Activated T-helper 1 cell treated with Interleukin-2 at 50 U/mL for 16 hours (primary cell): ENCODE measurements at places on chromosomes 1 and 21.
A peak's percentile ranks its signal among the peaks of the same experiment; 100 is the strongest.

DNA sequence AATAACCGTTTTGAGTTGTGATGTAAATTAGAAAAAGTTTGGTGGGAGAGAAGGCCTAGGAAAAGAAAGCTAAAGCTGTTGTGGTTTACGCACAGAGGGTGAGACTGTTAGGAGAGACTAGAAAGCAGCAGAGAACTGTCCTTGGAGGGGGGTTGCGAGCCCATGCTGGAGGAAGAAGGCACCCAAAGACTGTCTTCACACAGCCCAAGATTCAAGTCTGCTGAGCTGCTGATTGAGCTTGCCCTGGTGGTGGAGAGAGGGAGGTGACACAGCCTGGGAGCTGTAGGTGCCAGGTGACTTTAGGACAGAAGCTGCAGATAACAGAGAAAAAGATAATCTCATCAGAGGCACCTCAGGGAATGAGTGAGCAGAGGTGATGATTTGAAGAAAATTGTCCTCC lies 18.3 kb upstream of the TLR5 start:
- no peak for DNase-seq

- no peak for DNase-seq
Measured at GRCh38 chr1:56557746-56558145, 21.6 kb downstream of the PLPP3 start.

DNA sequence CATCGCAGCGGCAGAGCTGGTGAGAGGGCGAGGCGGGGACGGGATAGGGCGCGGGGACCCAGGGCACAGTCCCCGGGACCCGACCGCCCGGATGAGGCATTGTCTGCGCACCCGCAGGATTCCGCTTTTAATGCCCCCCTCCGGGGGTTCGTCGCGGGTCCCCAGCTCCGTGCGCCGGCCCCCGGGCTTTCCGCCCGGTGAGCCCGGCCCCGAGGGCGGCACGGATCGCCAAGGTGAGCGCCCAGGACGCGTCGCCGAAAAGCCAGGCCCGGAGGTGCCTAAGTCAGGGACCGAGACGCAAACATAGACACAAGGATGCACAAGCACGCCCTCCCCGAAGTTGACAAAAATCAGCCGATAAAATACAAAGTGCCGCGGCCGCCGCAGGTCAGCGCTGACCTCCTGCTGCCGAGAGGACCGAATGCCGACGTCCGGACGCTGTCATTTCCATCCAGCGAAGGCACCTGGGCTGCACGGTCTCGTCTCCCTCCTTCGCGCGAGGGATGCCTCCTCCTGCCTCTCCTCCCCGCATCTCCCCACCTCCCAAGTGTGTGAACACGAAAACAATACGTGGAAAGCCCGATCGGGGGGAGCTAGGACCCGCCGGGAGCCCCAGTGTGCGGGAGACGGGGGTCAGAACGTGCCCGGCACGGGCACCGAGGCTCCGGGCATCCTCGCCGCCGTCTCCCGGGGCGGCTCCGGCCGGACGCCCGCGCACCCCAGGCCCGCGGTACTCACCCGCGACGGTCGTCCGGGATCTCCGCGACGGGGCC lies 101.1 kb upstream of the SOD1 start:
- peak; percentile 13 for DNase-seq

DNA sequence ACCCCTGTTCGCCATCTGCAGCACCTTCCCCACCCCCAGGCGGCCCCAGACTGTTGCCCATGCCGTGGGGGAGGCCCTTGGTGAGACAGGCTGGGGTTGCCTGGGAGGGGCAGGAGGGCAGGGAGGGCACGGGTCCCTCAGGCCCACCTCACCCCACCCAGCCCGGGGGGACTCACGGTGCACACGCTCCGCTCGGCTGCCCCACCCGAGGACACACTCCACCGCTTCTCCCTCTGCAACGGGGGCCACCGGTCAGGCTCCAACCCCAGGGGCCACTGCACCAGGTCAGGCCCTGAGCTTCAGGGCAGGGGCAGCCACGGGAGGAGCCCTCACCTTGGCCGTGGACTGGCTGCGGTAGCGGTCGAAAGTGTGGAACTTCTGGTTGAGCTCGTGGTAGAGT lies 24.0 kb upstream of the COL16A1 start:
- no peak for DNase-seq

GRCh38 chr1:26693599-26694572 lies 1.9 kb upstream of the ARID1A start:
- no peak for DNase-seq

DNA sequence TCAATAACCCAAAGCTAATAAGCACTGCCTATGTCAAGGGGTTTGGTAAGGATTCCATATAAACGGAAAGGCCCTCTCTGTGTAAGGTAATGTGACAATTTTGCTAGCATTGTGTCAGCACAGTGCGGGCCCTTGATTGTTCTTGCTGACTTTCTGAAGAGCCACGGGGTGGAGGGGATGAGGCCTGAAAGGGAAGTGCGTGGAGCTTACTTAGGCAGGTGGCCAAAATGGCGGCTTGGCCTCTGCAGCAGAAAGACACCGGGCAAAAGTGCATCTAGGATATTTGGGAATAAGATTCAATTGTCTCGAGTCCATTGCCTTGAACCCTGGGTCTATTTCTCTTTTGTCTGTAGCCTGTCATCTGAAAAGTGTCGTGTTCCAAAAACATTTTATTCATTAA lies 114.3 kb downstream of the TGFB2 start:
- no peak for DNase-seq

DNA sequence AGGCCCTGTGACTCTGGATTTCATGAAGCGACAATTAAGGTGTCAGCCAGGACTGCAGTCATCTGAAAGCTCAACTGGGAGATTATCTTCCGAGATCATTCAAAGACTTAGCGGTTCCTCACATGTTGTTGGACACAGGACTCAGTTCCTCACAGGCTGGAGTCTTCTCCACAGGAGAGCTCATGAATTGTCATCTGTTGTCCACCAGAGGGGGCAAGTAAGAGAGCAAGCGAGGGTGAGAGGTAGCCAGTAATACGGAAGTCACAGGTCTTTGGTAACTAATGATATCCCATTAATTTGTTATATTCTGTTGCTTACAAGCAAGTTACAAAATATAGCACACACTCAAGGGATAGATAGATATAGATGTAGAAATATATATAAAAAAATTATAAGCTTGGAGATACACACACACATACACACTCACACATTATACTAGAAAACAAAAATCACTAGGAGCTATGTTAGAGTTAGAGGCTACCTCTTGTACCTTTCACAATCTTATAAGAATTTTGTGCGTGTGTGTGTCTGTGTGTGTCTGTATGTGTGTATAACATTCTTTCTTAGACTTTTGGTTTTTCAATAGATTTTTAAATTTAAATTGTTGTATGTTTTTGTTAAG lies 1695.3 kb downstream of the BRINP3 start:
- DNase-seq: no peak

- no peak for DNase-seq
Measured at GRCh38 chr21:36089946-36090345, 20.1 kb downstream of the CBR1 start.

DNA sequence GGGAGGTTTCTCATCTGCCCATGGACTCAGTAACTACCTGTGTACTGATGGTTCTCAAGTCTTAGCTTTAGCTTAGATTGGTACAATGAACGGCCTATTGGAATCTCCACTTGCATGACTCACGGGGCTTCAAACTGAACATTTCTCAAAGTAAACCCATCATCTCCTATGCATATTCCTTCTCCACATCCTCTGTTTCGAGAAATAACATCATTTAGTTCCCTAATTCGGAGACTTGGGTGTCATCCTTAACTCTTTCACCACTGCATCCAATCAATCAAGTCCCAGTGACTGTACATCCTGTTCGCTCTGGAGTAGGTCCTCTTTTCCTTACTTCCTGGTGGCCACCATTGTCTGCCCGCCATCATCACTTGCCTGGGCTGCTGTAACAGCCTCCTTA lies 55.8 kb downstream of the LGR6 start:
- no peak for DNase-seq

- no peak for DNase-seq
Measured at GRCh38 chr1:32706491-32706890, 3.9 kb upstream of the SYNC start.

- DNase-seq: no peak
Measured at GRCh38 chr1:74812180-74812541, 79.2 kb downstream of the TYW3 start.

DNA sequence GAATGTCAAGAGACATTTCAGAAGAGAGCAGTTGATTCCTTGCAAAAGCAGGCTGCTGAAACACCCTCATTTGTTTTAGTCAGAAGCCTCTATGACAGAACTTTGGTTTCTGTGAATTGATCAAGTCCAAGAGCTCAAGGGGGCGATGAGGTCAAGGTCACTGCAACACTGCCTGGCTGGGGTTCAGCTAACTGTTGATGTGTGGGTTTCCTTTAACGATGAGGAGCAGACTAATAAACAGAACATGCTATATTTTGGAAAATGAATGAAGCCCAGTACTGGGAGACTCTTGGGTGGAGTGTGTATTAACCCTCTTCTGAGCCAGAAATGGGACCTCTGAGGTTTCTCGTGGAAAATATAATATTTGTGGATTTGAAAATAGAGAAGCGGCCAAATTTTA lies 109.3 kb downstream of the ZC3H11B start:
- DNase-seq: no peak

- DNase-seq: no peak
Measured at GRCh38 chr1:58303841-58304240, 242.7 kb downstream of the OMA1 start.

DNA sequence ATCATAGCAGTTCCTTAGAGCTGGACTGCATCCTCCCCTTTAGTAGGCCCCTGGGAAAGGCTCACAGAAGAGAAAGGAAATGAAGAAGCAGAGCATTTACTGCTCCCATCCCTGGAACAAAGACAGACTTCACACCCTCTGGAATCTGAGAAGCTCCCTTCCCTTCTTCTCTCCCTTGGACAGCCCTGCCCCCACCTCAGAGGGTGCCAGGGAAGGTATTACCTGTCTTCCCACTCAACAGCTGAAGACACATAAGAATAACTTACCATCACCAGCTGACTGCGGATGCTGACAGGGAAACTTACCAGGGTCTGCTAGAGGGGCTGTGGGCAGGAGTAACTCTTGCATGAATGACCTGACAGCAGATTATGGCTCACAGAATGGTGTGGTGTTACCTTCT lies 14.1 kb upstream of the FAAH start:
- DNase-seq: no peak

- DNase-seq: no peak
Measured at GRCh38 chr1:66733348-66734017, 18.8 kb upstream of the DYNLT5 start.

- DNase-seq: no peak
Measured at GRCh38 chr1:11013160-11013531, 692 bp downstream of the TARDBP start.

DNA sequence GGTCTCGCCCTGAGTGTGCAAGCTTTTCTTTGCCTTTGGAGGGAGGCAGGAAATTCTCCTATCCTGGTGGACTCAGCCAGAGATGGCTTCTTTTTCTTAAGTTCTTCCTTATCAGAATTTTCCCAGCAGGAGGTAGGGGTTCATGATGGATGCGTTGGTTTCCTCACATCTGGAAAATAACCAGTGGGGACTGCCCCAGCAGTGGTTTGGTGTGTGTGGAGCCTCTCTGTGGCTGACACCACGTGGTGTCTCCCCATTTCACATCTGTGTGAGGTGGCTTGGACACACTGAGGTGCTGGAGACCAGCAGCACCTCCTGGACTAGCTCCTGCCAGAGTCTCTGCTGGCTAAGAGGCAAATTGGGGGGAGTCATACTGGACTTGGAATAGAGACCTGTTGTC lies 32.6 kb downstream of the B3GALT5 start:
- DNase-seq: no peak
